ENCODE measurements at places on chromosomes 16 and 17.

- no peak for DNase-seq
Observed at GRCh38 chr17:39705786-39706348, 6.0 kb downstream of the ERBB2 start.

- peak; percentile 66 for DNase-seq
Observed at GRCh38 chr17:45052052-45052772, 780 bp upstream of the DCAKD start.

GRCh38 chr17:6608321-6608720 lies 32.2 kb downstream of the KIAA0753 start:
- no peak for DNase-seq

DNA sequence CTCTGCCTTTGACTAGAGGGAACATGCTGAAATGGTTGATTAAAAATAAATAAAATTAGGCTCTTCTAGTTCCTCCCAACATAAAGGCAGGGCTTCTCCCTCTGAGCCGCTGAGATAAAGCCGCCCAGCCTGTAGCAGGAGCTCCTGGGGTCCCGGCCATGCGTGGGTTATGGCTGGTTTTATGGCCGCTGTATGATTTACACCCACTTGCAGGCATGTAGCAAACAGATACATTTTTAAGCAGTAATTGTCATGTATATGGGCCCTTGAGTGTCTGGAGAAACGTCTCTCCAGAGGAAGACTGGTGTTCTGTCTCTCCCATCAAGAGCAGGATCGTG lies 201.0 kb upstream of the TNRC6C start:
- no peak for DNase-seq

- no peak for DNase-seq
Observed at GRCh38 chr17:78637146-78637545, 60.0 kb upstream of the DNAH17 start.

DNA sequence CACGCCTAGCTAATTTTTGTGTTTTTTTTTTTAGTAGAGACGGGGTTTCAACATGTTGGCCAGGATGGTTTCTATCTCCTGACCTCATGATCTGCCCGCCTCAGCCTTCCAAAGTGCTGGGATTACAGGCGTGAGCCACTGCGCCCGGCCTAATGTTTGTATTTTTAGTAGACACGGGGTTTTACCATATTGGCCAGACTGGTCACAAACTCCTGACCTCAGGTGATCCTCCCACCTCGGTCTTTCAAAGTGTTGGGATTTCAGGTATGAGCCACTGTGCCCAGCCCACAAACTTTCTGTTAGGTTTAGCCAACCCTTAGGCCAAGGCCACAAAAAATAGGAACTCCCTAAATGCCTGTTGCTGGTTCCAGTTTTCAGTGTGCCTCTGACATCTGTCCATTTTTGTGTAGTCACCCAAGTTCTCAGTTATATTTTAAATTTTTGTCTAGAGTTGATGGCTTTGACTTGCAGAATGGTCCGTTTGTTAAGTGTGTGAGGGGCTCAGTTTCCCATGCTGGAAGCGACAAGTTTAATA lies 12.7 kb downstream of the CCL16 start:
- no peak for DNase-seq

GRCh38 chr16:27779641-27780164 lies 229.8 kb downstream of the KATNIP start:
- DNase-seq = no peak

- no peak for DNase-seq
Observed at GRCh38 chr17:79255926-79256585, 181.4 kb downstream of the ENGASE start.

DNA sequence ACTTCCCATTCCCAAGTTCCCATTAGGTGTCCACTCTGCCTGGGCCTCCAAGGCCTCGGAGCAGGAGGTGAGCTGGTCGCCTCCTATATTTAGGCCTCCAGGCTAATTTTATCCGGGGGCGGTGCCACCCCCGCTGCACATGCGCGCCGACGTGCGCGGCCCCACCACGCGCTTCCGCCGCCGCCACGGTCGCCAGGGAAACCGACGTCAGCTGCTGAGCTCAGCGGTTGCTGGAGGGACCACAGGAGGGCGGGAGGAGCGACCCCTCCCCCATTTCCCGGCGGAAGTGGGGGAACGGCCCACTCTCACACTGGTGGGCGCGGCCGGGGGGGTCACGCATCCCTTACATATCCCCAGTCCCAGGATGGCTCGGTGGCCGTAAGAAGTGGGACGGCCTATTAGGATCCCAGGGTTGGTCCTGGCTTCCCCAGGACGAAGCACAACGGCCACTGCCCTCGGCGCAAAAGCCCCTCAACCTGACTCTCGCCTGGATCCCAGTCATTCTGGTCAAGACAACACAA lies 1.0 kb downstream of the PER1 start:
- peak; percentile 93 for DNase-seq

GRCh38 chr17:56481659-56482058 lies 111.8 kb upstream of the NOG start:
- DNase-seq = no peak

- DNase-seq = no peak
Observed at GRCh38 chr16:87241137-87241771, 75.9 kb downstream of the C16orf95 start.

DNA sequence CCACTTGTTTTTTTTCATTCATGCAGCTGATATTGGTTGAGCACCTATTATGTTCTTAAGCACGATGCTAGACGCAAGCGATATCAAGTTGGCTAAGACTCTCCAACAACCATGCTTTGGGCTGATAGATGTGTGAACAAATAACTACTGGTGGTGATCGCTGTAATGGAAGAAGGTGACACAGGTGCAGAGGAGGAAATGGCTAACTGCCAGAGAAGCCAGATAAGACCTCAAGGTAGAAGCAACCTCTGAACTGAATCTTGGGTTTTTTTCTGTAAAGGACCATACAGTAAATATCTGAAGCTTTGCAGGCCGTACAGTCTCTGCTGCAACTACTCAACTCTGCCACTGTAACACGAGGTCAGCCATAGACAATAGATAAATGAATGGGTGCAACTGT lies 97.9 kb downstream of the C17orf67 start:
- no peak for DNase-seq

DNA sequence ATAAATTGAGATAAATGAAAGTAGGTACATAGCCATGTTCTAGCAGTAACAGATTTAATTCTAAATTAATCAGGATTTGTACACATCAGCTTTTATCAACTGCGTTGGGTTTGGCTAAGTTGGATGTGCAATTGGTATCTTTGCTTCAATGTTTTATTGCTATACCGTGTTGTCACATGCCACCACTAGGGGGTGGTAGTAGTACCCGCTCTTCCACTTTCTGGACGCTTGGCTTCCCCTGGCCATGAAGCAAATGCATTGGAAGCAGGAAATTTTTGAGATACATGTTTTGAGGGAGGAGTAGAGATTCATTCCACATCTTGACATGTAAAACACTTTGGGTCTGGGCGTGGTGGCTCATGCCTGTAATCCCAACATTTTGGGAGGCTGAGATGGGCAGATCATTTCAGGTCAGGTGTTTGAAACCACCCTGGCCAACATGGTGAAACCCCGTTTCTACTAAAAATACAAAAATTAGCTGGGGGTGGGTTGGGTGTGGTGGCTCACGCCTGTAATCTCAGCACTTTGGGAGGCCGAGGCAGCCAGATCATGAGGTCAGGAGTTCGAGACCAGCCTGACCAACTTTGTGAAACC lies 58.6 kb downstream of the EMP2 start:
- DNase-seq = peak; percentile 46

DNA sequence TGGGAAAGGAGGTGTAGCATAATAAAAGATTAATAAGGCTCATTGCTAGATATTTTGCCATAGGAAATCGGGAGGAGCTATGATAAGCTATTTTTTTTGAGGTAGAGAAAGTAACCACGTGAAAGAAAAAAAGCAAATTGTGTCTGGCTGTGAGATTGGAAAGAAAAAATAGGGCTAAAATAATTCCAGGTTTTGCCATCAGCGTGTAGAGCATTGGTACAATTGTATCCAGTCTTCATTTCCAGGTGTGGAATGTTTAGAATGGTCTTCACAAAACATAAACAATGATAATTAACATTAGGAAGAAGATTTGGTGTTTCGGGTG lies 1.1 kb downstream of the TANC2 start:
- no peak for DNase-seq

GRCh38 chr17:50532452-50533024 lies at the start of gene EPN3:
Gene EPN3, plus strand, starts transcription at chr17:50532735. Its CDS starts 3,822 bp downstream, at chr17:50536557.
- no peak for DNase-seq

GRCh38 chr16:14300705-14301168 lies 229.6 kb downstream of the MRTFB start:
- DNase-seq = peak; percentile 44

DNA sequence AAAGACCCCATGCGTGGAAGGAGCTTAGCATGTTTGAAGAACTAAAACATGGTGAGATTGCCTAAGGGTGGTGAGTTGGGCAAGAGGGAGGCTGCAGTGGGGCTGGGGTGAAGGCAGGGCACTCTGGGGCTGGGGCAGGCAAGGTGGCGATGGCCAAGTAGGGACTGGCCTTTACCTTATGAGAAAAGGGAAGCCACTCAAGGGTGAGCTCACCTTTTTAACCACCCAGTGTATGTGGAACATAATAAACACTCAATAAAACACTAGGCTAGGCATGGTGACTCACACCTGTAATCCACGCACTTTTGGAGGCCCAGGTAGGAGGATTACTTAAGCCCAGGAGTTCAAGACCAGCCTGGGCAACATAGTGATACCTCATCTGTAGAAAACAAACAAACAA lies 37.7 kb downstream of the LYRM9 start:
- DNase-seq = no peak

GRCh38 chr17:53032861-53033271 lies 789.9 kb upstream of the KIF2B start:
- DNase-seq = no peak

DNA sequence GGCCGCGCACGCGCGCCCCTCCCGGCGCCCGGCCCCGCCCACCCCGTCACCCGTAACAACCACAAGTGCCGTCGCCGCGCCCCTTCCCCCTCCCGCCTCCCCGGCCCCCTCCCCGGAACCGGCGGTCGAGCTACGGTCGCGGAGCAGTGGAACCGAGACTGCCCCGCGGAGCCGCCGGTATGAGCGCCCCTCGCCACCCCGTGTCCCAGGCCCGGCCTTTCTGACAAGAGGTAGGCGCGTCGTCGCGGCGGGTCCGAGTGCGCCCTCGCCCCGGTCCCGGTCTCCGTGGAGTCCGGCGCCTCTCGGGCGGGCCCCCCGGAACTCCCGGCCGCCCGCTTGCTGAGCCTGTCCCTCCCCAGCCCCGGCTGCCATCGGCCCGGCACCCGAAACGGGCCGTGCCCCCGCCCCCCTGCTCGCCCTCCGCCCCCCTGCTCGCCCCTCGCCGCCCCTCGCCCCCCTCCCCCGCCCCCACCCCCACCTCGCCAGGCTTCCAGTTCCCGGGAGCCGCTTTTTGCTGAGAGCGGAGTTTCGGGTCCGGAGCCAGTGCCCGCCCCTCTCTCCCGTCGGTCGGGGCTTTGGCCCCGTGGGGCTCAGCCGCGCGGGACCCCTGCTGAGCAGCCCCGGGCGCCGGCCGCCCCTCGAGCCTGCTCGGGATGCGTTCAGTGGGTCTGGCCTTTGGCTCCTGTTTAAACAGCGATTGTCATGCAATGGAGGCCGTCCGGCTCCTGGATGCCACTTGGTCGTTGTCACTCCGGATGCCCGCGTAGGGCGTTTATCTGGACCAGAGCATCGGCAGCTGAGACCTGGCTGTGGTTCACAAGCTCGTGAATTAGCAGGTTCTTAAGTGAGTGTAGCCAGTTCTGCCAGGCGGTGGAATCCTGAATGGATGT lies at the start of gene SEC14L1:
Gene SEC14L1 (plus strand): TSS at position 92 of the 890 bp plus-strand sequence. CDS start 2,628 bp downstream, outside the sequence.
- peak; percentile 38 for DNase-seq

- DNase-seq = no peak
Observed at GRCh38 chr17:51375771-51376170, 115.4 kb downstream of the UTP18 start.

DNA sequence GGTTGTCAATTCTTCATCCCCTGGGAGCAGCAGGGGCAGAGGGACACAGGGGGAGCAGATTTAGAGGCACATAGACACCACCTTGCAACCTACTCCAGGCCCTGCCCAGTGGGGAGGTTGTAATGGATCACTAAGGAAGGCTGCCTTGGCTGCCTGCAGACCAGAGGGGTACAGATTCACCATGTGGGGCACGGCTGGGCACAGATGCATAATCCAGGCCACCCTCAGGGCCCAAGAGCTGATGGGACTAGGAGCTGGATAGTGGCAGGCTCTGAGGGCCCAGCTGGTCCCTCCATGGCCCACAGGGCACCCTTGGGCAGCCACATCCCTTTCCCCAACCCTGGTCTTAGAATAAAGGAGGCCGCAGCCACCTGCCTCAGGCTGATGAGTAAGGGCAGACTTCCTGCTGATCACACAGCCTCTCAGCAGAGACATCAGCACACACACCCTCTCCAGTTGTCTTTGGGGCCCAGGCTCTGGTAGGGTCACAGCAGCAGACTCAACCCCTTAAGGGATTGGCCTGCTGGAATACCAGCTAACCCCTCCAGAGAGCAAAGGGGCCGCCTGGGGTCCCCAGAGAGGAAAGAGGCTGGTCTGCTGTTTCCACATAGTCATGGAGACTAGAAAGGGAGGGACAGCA lies 224.9 kb downstream of the GSG1L start:
- DNase-seq = no peak

- DNase-seq = no peak
Observed at GRCh38 chr17:1898332-1898731, 68.5 kb downstream of the RPA1 start.

- DNase-seq = no peak
Observed at GRCh38 chr17:81480140-81481072, 32.2 kb downstream of the ACTG1 start.

DNA sequence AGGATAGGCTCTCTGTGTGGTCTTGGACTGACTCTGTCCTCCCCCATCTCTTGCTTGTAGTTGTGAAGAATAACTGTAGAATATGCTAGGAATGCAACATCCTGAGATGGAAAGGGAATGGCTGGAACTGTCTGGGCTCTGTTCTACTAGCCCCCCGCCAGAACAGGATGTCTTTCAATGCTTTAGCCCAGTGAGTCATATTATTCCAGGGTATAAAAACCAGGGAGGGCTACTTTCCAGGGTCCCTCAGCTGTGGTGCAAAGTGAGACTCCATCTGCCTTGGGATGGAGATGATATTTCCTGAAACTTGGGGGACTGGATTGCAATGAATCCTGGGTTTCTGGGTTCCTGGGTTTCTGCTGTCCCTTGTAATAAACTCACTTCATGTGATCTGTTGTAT lies 32.1 kb downstream of the HYDIN start:
- DNase-seq = no peak

GRCh38 chr17:72030067-72030899 lies 90.5 kb upstream of the SOX9 start:
- peak; percentile 28 for DNase-seq

GRCh38 chr17:72416054-72416675 lies 295.3 kb downstream of the SOX9 start:
- DNase-seq = no peak

- peak; percentile 26 for DNase-seq
Observed at GRCh38 chr16:72094266-72094610, 591 bp downstream of the DHX38 start.

DNA sequence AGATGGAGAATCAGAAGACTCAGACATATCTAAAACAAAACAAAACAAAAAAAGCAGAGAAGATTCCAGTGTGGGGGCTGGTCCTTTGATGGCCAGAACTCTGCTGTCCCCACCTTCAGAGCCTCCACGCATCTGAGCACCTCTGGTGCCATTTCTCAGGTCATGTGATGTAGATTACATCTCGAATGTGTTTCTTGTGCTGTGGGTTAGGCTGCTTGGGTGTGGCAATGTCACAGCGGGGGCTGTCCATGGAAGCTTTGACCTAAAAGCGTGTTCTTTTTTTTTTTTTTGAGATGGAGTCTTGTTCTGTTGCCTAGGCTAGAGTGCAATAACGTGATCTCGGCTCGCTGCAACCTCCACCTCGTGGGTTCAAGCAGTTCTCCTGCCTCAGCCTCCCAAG lies 51.2 kb downstream of the PLD6 start:
- DNase-seq = peak; percentile 17

Data from CD4-positive, alpha-beta T cell treated with Interleukin-17A for 1 hour (primary cell).